Liver (tissue), 10 donors: ENCODE measurements at places on chromosomes 7 and 10.

- no peaks in the 10 kb centered on the region for H3K27me3 ChIP-seq
- no peak overlapping the region for H3K27ac ChIP-seq
- no peak overlapping the region for H3K4me3 ChIP-seq
- DNase-seq, result no peak
Observed at GRCh38 chr10:34474009-34474376, 341.1 kb downstream of the PARD3 start.

- H3K27me3 ChIP-seq, result no peaks in the 10 kb centered on the region
- no peak overlapping the region for H3K27ac ChIP-seq
- H3K4me3 ChIP-seq, result no peak overlapping the region
- H3K4me1 ChIP-seq, result no peaks in the 10 kb centered on the region
- no peak for DNase-seq
Observed at GRCh38 chr10:100800931-100801330, 55.5 kb downstream of the PAX2 start.

DNA sequence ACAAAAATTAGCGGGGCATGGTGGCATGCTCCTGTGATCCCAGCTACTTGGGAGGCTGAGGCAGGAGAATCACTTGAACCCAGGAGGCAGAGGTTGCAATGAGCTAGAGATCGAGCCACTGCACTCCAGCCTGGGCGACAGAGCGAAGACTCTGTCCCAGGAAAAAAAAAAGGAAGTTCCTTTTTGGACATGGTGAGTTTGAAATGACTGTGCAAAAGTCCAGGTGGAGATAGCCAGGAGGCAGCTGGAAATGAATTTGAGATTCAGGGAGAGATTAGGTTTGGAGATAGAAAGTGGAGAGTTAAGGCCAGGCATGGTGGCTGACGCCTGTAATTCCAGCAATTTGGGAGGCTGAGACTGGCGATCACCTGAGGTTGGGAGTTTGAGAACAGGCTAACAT, 139.1 kb downstream of the MARCHF5 start:
- DNase-seq, result no peak
- H3K27ac ChIP-seq, result no peak overlapping the region
- no peaks in the 10 kb centered on the region for H3K27me3 ChIP-seq
- H3K4me1 ChIP-seq, result no peaks in the 10 kb centered on the region

DNA sequence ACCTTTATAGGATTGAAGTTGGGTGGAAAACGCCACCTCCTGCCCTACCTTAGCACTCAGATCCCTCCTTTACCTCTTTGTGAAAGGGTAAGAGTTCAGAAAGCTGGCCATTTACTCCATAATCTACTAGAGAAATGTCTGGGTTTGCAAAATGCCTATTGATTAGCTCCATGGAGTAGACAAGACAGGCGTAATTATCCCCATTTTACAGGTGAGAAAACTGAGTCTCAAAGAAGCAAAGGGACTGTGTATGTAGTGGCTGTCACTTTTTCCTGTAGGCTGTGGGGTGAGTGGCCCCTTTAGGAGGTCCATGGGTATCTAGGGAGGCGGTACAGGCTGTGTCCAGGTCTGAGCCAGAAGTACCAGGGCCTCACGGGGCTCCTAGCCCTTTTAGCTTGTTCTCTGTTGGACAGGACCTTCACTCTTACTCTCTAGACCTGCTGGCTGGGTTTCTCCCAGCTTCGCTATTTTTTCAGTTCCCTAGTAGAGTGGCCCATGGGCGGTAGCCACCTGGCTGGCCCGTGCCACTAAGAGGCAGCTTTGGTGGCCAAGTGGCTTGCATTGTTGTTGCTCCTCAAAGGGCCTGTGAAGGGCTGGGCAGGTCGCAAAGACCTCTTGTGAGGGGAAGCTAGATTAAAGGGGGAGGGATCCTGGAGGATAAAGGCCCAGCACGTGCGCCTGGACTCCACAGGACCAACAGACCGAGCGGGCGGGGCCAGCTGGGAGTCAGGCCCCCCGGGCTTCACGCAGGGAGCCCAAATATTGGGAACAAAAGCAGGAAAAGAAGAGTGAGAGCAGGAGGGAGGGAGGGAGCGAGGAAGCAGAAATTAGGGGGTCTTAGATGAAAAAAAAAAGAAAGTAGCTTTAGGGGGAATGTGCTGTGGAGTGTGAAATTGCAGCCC, 4.7 kb upstream of the PAX2 start:
- DNase-seq, result no peak

DNA sequence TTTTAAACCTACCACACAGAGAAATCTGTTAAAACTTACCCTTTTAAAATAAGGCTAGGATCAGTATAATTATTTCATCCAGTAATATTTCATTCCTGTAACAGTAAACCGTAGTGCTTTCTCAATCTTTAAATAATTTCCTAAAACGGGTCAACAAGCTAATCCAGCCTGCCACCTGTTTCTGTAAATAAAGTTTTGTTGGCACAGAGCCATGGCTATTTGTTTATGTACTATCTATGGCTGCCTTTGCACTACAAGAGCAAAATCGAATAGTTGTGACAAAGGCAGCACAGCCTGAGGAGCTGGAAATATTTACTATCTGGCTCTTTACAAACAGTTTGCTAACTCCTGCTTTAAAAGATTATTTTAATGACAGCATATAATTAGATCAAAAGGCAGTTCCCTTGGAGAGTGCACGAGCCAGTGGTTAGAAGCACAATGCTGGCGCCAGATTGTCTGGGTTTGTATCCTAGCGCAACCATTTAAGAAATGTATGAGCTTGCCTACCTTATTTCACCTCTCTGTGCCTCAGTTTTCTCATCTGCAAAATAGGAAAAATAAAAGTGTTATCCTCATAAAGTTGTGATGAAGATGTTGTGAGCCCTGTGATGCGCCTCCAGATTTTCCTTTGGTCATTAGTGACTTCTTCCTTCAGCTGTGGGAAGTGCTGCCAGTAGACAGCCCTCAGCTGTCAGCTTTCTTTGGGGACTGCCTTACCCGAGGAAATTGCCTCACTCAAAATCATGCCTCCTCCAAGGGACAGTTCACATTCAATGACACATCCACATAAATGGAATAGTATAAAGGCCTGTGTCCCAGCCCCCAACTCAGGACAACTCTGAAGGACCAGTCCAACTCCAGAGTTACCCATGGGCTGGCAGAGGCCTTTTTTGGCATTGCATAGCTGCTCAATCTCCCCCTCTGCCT, 11.8 kb upstream of the MIOS start:
- peaks cover 25% of the 10 kb centered on the region for H3K4me1 ChIP-seq
- H3K27ac ChIP-seq, result no peak overlapping the region
- H3K36me3 ChIP-seq, result no peaks in the 10 kb centered on the region
- H3K27me3 ChIP-seq, result no peaks in the 10 kb centered on the region
- DNase-seq, result no peak
- H3K4me3 ChIP-seq, result no peak overlapping the region

DNA sequence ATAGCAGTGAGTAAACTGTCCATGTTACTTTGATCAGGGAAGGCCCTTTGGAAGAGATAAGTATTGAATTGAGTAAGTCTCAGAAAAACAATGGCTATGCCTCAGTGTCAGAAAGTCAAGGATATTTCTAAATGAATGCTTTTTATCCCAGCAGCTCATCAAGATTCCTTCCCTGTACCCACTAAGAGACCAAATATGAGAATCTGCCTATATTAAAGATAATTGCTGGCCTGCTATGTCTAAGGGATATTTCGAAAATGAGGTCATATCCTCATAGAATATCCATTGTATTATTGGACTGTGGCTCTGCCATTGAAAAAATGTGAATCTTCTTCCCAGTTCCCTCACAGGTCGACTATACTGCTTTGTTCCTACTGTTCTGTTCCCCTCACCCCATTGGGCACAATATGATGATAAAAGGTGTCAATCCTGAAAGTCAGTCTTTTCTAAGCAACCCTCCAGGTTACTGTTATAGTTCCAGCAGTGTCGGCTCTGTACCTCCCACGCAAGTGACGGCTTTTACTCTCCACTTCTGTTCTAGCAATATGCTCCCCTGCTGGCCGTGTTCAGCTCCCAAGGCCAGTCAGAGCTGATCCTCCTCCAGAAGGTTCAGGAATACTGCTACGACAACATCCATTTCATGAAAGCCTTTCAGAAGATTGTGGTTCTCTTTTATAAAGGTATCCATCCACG, 51.7 kb downstream of the BZW2 start:
- H3K36me3 ChIP-seq, result peaks cover 22% of the 10 kb centered on the region
- no peak for DNase-seq
- no peak overlapping the region for H3K27ac ChIP-seq
- no peak overlapping the region for H3K4me3 ChIP-seq
- no peaks in the 10 kb centered on the region for H3K27me3 ChIP-seq

- H3K27ac ChIP-seq, result no peak overlapping the region
- no peaks in the 10 kb centered on the region for H3K27me3 ChIP-seq
- no peaks in the 10 kb centered on the region for H3K4me1 ChIP-seq
- no peaks in the 10 kb centered on the region for H3K36me3 ChIP-seq
- no peak overlapping the region for H3K4me3 ChIP-seq
Observed at GRCh38 chr7:37251222-37251621, 197.4 kb downstream of the ELMO1 start.

GRCh38 chr7:96740130-96740529, 30.5 kb upstream of the SEM1 start:
- no peaks in the 10 kb centered on the region for H3K36me3 ChIP-seq
- DNase-seq, result no peak
- H3K27ac ChIP-seq, result no peak overlapping the region
- H3K27me3 ChIP-seq, result no peaks in the 10 kb centered on the region

DNA sequence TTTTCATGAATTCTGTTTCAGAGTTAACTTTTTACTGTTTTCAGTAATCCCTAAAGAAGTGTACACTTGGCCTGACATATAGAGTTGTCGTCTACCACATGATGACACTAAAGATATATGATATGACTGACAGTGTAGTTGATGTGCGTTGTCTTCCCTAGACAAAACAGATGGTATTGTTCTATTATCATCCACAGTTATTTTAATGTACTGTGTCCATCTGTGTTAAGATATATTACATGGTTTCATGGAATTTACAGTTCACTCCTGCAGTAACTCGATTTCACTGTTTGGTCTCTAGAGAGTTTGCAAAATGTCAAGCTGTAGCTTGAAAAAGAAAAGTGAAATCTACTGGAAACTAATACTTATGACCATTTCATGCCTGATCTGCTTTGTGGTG, 18.1 kb downstream of the FOXP2 start:
- no peaks in the 10 kb centered on the region for H3K36me3 ChIP-seq
- DNase-seq, result no peak
- H3K4me3 ChIP-seq, result no peak overlapping the region
- no peaks in the 10 kb centered on the region for H3K4me1 ChIP-seq
- H3K27me3 ChIP-seq, result no peaks in the 10 kb centered on the region

- no peak overlapping the region for H3K4me3 ChIP-seq
- H3K27me3 ChIP-seq, result no peaks in the 10 kb centered on the region
- no peak overlapping the region for H3K27ac ChIP-seq
- H3K36me3 ChIP-seq, result no peaks in the 10 kb centered on the region
- no peak for DNase-seq
Observed at GRCh38 chr10:103550229-103550628, 56.7 kb downstream of the NEURL1 start.

- DNase-seq, result no peak
- no peak overlapping the region for H3K27ac ChIP-seq
- H3K36me3 ChIP-seq, result no peaks in the 10 kb centered on the region
Observed at GRCh38 chr7:119720541-119720940, 552.4 kb upstream of the KCND2 start.

DNA sequence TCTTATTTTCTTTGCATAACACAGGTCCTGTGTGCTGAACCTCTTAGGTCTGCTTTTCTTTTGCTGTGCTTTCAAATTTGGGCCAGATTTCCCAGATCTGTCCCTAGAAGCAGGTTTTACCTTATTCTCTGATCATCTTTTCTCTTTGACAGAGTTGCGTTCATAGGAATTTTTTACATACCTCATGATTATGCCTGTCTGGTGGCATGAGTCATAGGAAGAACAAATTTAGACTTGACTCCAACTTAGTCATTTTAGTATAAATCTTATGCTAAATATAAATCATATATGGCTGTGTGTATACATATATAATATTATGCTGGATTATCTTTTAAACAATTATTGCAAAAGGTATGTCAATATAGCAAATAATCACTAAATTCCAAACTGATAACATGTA, 1038.9 kb downstream of the GRM8 start:
- no peak for DNase-seq
- no peaks in the 10 kb centered on the region for H3K4me1 ChIP-seq
- no peaks in the 10 kb centered on the region for H3K27me3 ChIP-seq
- H3K36me3 ChIP-seq, result no peaks in the 10 kb centered on the region

- H3K36me3 ChIP-seq, result no peaks in the 10 kb centered on the region
- no peak for DNase-seq
- no peak overlapping the region for H3K4me3 ChIP-seq
- H3K27me3 ChIP-seq, result no peaks in the 10 kb centered on the region
Observed at GRCh38 chr7:121202834-121203233, 126.0 kb upstream of the WNT16 start.

- no peaks in the 10 kb centered on the region for H3K36me3 ChIP-seq
- H3K4me1 ChIP-seq, result peaks cover 21% of the 10 kb centered on the region
- no peak for DNase-seq
- no peaks in the 10 kb centered on the region for H3K27me3 ChIP-seq
- no peak overlapping the region for H3K4me3 ChIP-seq
- H3K27ac ChIP-seq, result peak overlapping the region; percentile 19
Observed at GRCh38 chr10:114635101-114635500, 23.0 kb downstream of the ABLIM1 start.

GRCh38 chr7:33936503-33936902, 31.2 kb downstream of the BMPER start:
- H3K4me3 ChIP-seq, result no peak overlapping the region
- DNase-seq, result no peak
- peaks cover 2% of the 10 kb centered on the region for H3K4me1 ChIP-seq
- no peaks in the 10 kb centered on the region for H3K36me3 ChIP-seq
- H3K27me3 ChIP-seq, result no peaks in the 10 kb centered on the region

DNA sequence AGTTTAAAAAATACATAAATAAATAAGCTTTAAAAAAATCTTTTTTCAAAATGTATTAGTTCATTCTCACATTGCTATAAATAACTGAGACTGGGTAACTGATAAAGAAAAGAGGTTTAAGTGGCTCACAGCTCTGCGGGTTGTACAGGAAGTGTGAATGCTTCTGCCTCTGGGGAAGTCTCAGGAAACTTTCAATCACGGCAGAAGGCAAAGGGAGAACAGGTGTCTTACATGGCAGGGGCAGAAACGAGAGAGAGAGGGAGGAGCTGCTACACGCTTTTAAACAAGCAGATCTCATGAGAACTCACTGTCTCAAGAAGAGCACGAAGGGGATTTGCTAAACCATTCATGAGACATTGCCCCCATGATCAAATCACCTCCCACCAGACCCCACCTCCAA, 114.6 kb downstream of the DNAJC1 start:
- no peak for DNase-seq
- no peaks in the 10 kb centered on the region for H3K36me3 ChIP-seq
- no peaks in the 10 kb centered on the region for H3K27me3 ChIP-seq

DNA sequence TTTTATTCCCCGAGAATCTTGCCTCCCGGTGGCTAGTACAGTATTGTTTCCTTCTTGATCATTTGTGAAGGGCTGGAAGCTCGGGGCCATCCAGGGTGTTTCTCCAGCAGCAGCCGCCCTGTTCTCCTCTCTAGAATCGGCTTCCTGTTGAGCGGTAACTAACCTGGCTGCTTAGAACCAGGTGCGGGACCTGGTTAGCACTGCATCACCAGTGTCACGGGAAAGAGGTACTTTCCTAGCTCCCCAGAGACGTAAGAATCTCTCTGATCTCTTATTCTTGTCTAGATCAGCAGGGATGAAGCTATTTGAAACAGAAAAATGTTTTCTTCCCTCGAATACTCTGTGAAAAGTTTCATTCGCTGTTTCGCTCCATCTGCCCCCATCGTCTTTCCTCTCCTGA, 239.2 kb downstream of the CELF2 start:
- no peak for DNase-seq
- H3K27me3 ChIP-seq, result no peaks in the 10 kb centered on the region
- no peaks in the 10 kb centered on the region for H3K4me1 ChIP-seq
- no peak overlapping the region for H3K4me3 ChIP-seq
- no peak overlapping the region for H3K27ac ChIP-seq
- H3K36me3 ChIP-seq, result no peaks in the 10 kb centered on the region

GRCh38 chr10:68333440-68334431, 1.0 kb upstream of the PBLD start:
- no peak for DNase-seq
- H3K27me3 ChIP-seq, result no peaks in the 10 kb centered on the region
- peak overlapping the region; percentile 94 for H3K4me3 ChIP-seq
- peaks cover 4% of the 10 kb centered on the region for H3K36me3 ChIP-seq
- H3K4me1 ChIP-seq, result peaks cover 35% of the 10 kb centered on the region
